ENCODE measurements at places on chromosomes 16 and 17. TPM values are rescaled to one million over a fixed set of nuclear protein-coding genes. Genes with fewer than 3 reads are reported as not detected.

- DNase-seq: no peak
These were observed 28.0 kb upstream of the GPRC5B start for GRCh38 chr16:19912455-19913339.

Gene GPR139
- not detected for total RNA-seq

GRCh38 chr17:74445158-74445557 lies 13.3 kb downstream of the GPRC5C start:
- DNase-seq: peak; percentile 51

DNA sequence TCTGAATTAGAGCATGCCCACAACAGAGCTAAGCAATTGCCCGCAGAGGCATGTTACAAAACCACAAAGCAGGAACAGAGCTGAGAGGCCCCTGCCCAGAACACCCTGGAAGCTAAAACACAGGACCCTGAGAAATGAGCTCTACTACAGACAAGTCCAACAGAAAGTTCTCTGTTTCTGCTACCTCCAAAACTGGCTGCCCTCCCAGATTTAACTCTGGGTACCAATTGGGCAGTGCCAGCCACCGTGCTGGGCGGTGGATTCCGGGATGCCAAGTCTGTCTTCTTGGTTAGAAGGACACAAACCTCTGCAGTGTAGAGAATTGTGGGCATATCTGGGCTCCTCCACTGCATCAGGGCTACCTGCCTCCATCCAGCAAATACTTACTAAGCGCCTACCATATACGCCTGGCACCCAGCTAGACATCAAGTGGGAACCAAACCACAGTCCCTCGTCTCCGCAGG lies 1.0 kb downstream of the CMTM4 start:
- DNase-seq: no peak

- DNase-seq: no peak
These were observed 54.3 kb downstream of the SOCS1 start for GRCh38 chr16:11201498-11202259.

Gene PTGES3L
- total RNA-seq: 1.8 TPM

GRCh38 chr17:10091046-10091445 lies 107.4 kb downstream of the GAS7 start:
- DNase-seq: peak; percentile 74

Gene LRRC36
- 103 TPM for total RNA-seq

GRCh38 chr16:23803591-23804123 lies 32.1 kb upstream of the PRKCB start:
- peak; percentile 66 for DNase-seq

- DNase-seq: no peak
These were observed 65.1 kb downstream of the SOCS1 start for GRCh38 chr16:11190588-11191560.

Gene MARVELD3
- total RNA-seq: 8.8 TPM

- peak; percentile 21 for DNase-seq
These were observed 51.1 kb upstream of the MYH2 start for GRCh38 chr17:10600571-10600970.

Gene EFCAB5
- total RNA-seq: 2.2 TPM

- DNase-seq: peak; percentile 67
These were observed 50.9 kb upstream of the TEKT3 start for GRCh38 chr17:15392326-15392741.

Gene TBC1D3
- not detected for total RNA-seq

DNA sequence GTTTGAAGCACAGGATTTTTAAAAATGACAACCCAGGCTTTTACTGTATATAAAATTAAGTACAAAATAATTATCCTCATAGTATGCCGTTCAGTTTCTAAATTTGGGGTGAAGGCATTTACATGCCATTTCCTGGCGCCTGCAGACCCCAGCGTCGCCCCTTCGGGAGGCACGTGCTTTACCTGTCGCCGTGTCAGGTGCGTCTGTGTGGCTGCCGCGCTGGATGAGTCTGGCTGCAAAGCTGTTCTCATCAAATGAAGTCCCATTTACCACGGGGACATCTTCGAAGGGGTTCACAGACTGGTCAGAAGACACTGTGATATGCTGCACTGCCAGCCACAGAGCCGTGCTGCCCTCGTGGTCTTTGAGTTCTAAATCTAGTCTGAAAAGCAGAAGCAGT lies 51.8 kb downstream of the CYB5D2 start:
- DNase-seq: no peak

Gene ZNF19
- total RNA-seq: 12.6 TPM

GRCh38 chr17:57531648-57532504 lies 213.2 kb downstream of the CCDC182 start:
- no peak for DNase-seq

GRCh38 chr17:60371818-60372510 lies 20.0 kb downstream of the USP32 start:
- no peak for DNase-seq

Gene HSD17B1
- total RNA-seq: 1.3 TPM

Gene TMEM88
- total RNA-seq: 6.3 TPM

GRCh38 chr16:25587783-25588182 lies 104.0 kb upstream of the HS3ST4 start:
- DNase-seq: no peak

Gene SLC16A13
- 1.3 TPM for total RNA-seq

DNA sequence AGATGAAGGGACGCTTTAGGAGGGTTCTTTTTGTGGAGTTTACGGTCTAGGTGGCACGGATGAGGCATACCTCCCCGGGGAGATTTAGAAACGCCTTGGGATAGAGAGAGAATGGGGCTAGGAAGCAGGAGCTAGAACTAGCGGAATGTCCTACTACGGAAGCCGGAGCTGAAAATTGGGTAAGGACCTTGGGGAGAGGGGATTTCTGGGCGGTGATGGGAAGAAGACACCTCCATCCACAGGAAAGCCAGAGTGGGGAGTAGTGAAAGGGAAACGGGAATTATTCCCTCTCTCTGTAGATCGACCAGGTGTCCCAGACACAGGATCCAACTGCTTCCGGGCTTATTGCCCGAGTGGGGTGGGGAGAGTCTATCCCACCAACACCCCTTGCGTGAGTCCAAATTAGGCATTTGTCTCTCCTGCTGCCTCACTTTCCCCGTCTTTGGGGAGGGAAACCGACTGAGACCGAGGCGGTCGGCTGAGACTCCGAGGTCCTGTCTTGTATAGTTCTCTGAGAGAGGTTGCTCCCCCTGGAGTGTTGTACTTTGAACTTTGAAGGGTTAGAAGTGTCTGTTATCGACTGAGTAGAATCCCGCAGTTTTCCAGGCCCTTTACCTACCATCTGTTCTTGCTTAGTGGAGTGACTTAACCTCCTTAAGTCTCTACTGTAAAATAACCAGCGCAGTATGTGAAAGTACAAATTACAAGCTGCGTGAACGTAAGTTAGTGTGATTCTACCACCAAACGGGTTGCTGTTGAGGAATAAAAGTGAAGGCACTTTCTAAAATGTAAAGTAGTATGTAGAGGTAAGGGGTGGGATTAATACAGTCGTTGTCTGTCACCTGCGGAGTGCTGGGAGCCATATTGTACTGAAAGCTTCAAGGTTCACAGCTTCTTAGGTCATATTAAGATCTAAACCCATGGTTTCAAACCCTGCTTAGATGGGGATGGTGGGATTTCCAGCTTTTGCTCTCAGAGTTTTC lies 1.0 kb downstream of the RSPRY1 start:
- peak; percentile 60 for DNase-seq

- DNase-seq: no peak
These were observed 1.3 kb downstream of the MSLN start for GRCh38 chr16:761625-762513.

Gene PTX4
- total RNA-seq: 0.31 TPM

- no peak for DNase-seq
These were observed 3.1 kb upstream of the WFIKKN1 start for GRCh38 chr16:627454-628239.

Gene CDH15
- 0.09 TPM for total RNA-seq

DNA sequence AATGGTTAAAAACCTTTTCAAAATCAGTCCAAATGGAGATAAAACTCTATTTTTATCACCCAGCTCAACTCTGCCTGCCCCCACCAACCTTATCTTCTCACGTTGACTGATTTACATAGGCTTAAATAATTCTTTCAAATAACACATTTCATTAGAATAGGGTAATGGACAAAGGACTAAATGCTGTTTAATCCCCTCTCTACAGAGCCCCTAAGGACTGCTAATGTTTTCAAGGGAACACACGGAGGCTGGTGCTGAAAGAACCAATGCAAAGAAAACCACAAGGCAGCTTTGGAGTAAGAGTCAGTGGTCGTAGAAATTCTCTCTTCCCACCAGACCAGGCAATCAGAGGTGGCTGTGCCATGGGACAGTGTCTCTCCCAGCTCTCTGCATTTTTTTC lies 445.7 kb upstream of the MAF start:
- DNase-seq: no peak

GRCh38 chr17:15654886-15655561 lies 29.1 kb downstream of the TRIM16 start:
- DNase-seq: peak; percentile 47

GRCh38 chr17:60095381-60095780 lies 16.7 kb upstream of the HEATR6 start:
- no peak for DNase-seq

DNA sequence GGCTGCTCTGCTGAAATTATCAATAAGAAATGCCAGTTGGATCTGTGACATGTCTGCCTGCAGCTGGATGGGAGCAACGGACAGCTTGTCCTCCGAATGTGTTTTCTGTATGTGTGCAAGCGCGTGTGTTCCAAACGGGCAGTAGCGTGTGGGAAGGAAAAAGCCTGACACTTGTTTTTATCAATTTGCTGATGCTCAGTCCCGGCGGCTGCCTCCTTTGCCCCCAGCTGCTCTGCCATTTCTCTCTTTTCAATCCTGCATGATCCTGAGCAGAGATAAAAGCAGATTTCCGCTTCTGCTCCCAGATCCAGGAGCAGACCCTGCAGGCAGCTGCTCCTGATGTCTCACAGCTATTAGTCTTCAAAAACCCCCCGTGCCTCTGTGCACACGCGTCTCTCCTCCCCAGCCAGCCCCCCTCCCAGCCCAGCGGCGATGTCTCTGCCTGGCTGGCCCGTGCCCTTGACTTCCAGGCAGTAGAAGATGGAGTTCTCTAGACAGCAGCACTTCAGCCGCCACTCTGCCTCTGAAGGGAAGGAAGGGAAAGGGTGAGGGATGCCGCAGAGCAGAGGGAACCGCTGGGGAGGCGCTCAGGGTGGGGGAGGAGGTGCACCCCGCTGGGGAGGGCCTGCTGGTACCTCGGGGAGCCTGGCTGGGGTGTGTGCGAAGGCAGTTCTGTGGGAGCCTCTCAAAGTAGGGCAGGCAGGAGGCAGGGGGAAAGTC lies 4.1 kb downstream of the PRCD start:
- peak; percentile 71 for DNase-seq

- no peak for DNase-seq
These were observed 579.1 kb downstream of the CDH13 start for GRCh38 chr16:83205896-83206295.

DNA sequence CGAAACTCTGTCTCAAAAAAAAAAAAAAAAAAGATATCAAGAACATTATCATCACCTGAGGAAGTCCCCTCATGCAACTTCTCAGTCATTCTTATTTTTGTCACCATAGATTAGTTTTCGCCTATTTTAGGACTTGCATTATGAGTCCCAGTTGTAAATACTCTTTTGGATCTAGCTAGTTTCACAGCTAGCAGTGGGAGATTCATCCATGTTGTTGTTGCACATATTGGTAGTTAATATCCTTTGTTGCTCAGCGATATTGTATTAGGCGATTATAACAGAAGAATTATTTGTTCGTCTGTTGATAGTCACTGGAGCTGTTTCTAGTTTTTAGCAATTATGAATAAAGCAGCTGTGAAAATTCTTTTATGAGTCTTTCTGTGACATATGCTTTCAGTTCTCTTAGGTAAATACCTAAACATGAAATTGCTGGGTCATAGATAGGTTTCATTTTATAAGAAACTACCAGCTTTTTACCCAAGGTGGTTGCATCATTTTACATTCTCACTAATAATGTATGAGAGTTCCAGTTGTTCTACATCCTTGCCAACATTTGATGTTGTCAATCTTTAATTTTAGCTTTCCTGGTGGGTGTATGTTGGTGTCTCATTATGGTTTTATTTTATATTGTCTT lies 40.7 kb upstream of the MAP3K14 start:
- DNase-seq: no peak

GRCh38 chr17:66283296-66283934 lies 19.0 kb upstream of the PRKCA start:
- DNase-seq: no peak

DNA sequence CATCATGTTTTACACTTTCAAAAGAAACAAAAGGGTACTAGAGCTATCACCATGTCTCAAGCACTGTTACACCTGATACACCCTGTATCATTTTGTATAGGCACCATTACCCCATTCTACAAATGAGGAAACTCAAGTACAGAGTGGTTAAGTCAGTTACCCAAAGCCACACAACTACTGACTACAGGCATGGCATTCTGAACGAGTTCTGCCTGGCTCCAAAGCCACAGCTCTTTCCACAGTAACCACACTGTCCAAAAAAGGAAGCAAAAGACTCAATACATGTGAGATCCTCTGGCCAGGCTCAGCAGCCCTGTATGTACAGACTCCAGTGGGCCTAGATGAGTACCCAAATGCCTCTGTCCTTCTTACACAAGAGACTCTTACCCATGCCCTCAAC lies 4.7 kb downstream of the DYNC1LI2 start:
- DNase-seq: no peak

Gene PPL
- total RNA-seq: 89.0 TPM

DNA sequence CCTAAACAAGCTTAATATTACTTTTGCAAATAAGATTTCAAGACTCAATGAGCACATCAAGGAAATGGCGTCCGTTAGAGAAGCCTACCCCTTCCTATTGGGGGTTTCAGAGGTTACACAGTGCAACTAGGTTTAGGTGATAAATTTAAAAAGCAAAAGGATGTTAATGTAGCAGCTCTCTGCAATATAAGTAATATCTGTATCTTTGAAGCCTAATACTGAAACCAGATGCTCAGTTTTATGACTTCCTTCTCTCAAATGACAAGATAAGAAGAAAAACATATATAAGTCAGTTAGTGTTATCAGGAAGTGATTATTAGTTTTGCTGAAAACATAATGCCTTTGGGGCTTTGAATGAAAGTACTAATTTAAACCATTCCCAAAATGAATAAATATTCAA lies 54.3 kb upstream of the MED13 start:
- no peak for DNase-seq

Gene COL1A1
- total RNA-seq: 443 TPM

Gene EPOP
- 2.8 TPM for total RNA-seq

Gene TAOK2
- total RNA-seq: 55.3 TPM

Measured in lung (tissue), 17 donors.